Stimulated activated CD4-positive, alpha-beta T cell treated with anti-CD3 and anti-CD28 coated beads, Interleukin-4, amount 100 ng/mL, for 24 hours (primary cell): ENCODE measurements at places on chromosomes 2 and 18.

DNA sequence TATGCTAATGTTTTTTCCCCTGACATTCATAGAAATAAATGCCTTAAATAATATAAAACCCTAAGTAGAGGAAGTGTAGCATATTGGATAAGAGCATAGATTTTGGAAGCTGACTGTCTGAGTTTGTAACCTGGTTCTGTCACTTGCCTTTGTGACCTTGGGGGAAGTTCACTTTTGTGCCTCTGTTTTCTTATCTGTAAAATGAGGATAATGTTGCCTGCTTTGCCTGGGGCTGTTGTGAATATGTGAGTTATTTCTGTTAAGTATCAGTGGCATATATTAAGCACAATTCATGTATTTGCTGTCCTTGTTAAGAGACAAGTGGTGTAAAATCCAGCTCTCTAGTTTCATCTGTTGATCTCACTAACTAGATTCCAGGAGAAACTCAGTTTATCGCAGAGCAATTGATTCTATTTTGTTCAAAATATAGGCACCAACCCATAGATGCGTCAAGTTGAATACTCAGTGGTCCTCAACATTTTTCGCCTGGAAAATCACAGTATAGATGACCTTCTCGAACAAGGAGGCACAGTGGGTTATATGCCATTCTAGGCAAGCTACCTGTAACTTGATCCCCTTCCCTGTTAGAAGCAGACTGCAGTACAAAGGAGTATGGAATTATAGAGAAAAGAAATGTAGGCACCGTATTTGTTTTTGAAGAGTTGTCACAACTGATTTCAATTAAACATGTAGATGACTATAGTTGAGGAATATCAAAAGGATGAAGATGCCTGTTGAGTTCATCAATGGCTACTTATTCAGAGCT, 67.0 kb downstream of the SOCS6 start:
- DNase-seq, result no peak

DNA sequence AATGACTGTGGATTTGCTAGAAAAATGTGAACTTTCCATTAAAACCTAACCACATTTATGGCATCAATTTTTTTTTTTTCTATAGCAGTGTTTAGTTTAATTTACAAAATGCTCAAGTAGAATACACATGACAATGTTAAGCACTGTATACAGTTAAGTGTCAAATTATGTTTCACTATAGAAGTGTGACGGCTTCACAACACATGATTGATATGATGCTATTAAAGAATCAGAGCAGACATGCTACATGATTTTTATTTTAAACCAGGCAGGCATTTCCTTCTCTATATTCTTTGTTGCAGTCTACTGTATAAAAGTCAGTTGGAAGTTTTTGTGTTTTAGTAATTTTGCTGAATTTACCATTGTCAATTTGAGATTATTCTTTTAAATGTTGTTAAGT, 43.6 kb downstream of the PROKR1 start:
- DNase-seq, result no peak

GRCh38 chr2:58896638-58897037, 655.5 kb upstream of the FANCL start:
- DNase-seq, result no peak

- DNase-seq, result no peak
Measured at GRCh38 chr2:62857139-62857931, 151.8 kb downstream of the EHBP1 start.

DNA sequence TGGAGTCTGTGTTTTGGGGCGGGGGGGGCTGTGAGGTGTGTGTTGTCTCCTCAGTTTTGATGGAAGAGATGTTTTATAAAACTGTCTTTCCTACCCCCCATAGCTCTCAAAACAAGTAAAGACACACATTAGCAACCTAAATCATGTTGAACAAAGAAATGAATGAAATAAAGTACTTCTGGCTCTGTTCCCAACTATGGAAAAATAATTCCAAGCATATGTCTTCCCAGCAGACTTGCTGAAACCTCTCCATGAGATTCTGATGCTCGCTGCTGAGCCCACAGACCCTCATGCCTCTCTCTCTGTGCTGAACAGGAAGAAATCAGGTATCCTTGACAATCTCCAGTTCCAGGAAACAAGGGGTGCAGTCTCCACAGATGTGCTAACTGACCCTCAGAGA, 226.7 kb upstream of the KLHL29 start:
- DNase-seq, result no peak

DNA sequence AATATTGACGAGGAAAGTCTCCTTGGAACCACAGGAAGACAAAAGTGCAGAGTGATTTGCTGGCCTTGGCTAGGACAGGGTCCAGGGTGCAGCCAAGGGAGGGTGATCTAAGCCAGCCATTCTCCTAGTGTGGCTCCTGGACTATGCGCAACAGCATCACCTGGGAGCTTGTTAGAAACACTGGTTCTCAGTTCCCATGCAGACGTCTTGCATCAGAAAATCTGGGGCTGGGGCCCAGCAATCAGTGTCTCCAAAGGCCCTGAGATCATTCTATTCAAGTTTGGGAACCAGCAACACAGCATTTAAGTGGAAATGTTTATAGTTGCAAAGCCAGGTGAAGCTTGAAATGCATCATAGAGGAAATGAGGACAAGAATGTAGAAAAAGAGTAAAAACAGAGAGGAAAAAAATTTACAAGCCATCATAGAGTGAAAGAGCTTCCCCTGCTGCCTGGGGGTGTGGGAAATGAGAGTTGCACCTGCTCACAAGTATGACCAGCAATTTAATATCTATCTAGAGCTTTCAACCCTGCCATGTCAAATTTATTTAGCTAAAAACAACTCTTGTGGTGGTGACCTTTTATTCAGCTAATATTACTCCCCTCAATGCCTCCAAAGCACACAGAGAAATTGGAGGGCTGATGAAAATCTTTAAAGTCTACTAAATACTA, 54.4 kb upstream of the SEC11C start:
- DNase-seq, result no peak

- DNase-seq, result no peak
Measured at GRCh38 chr18:50373561-50374219, 1.2 kb upstream of the SKA1 start.

DNA sequence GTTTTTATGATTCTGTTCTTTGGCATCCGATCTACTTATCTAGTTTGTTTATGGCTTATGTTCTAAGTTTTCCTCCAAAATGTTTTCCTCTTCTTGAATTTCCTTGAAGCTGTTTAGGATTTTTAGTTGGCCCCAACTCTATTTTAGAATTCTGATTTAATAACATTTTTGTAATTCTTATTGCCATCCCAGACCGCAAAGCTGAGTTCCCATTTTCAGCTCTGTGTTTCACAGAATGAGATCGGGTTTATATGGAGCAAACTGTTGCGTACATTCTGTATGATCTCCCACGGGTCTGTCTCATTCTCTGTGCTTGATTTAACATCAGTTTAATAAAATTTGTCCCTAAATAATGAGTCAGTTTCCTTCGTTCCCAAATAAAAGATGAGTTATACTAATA, 59.3 kb downstream of the DPP4 start:
- DNase-seq, result no peak

DNA sequence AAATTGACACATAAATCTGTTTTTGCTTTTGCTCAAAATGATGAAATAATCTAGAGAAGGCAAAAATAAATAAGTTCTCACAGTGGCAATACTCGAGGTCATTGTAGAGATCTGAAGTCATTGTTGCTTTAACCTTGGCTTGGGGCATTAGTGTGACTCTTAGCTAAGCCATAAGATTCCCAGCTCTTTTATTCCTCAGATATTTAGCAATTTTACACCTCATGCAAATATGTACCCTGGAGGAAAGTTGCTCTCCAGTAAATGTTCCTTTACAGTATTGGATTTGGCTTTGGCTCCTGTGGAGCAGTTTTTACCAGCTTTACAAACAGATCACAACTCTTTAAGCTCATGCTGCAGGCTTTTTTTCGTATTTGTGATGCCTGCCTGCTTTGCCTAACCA, 134.2 kb upstream of the NABP1 start:
- no peak for DNase-seq

- DNase-seq, result no peak
Measured at GRCh38 chr2:239252801-239253200, 148.0 kb downstream of the HDAC4 start.

GRCh38 chr18:5622905-5623304, 79.1 kb upstream of the EPB41L3 start:
- DNase-seq, result no peak

GRCh38 chr2:63788071-63788470, 53.6 kb upstream of the UGP2 start:
- DNase-seq, result no peak

DNA sequence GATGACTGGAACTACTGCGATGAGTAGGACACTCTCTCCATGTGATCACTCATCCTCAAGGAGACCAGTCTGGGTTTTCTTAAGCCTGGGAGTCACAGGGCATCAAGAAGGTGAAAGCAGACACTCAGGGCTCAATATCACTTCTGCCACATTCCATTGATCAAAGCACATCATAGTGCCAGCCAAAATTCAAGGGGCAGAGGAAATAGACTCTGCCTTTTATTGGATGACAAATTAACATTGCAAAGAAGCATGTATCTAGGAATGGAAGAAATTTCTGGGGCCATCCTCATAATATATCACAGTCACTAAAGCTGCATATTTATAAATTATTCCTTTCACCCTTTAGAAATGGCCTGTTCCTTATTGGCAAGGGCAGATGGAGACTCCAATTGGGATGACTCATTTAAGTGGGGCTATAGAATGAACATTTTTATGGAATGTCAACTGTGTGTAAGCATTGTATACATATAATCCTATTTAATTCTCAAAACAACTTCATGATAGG, 114.8 kb upstream of the CDC42EP3 start:
- DNase-seq, result no peak

DNA sequence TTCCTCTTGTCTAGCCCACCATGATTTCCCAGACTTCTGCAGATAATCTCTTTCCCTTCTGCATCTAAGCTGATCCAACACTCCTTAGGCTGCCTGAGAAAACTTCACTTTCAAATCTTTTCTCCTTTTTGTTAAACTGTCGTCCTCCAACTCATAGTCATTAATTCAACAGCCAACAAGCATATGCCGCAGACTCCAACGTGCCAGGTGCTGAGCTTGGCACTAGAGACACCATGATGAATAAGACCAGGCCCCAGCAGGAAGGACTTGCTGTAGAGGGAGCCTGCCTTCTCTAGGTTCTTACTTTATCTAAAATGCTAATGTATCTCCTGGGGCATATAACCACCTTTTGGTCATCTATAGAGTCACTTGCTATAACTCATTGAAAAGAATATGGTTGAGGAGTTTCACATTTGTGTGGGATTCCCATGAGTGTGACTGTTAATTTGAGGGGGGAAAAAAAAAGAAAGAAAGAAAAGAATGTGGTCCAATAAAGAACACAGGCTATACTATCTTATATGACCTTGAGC, 51.0 kb downstream of the ANKRD44 start:
- DNase-seq, result no peak

- no peak for DNase-seq
Measured at GRCh38 chr18:46567196-46567595, 89.8 kb downstream of the LOXHD1 start.

GRCh38 chr2:16167451-16167861, 227.1 kb downstream of the MYCN start:
- no peak for DNase-seq

- peak; percentile 75 for DNase-seq
Measured at GRCh38 chr2:152635635-152636298, 81.5 kb downstream of the PRPF40A start.

DNA sequence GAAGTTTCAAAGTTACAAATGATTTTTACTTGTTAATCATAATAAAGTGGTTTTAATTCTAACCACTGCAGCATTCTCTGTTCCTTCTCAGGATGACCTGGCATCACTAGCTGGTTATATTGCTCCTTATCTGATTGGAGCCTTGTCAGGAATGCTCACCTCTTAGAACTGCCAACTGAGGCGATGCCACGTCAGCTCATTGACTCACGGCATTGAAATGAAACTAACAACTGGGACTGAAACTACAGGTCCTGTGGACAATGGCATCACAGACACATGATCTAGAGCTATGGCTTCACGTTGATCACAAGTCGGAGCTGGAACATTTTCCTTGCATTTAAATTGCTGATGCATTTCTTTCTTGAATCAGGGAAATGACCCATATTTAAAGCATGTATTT, 54.9 kb upstream of the MAP2 start:
- no peak for DNase-seq

GRCh38 chr2:67851016-67851415, 211.8 kb downstream of the C1D start:
- DNase-seq, result no peak

DNA sequence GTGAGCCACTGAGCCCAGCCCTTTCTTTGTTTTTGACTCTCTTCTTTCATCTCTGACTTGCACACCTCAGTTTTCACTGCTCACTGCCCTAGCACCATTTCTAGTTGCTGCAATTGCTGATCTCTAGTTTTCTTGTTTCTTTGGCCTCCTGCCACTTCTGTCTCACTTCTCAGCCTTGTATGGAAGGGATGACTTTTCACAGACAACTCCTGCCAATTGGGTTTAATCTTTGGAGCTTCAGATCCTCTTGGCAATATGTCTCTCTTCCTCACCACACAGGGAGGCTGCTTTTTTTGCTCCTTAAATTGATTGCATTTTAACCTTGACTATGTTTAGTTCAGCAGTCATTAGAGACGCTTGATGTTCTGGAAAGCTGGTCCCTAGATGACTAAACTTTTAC, 323.1 kb downstream of the CTNNA2 start:
- no peak for DNase-seq

- no peak for DNase-seq
Measured at GRCh38 chr18:79403723-79404566, 8.2 kb downstream of the NFATC1 start.

DNA sequence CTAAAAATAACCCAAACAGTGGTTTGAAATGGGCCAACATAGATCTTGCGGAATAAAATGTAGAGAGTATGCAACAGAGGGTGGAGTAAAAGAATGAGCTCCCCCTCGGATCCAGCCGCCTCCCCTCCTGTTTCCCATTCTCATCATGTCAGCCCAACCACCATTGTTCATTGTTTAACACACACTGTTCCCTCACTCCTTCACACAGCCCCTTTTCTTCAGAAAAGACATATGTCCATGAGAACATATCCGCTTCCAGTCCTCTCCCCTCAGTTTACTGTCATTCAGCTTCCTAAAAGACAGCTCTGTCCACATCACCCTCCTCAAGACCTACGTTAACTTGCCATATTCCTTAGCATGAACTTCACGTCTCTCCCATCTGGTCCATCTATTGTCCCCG, 62.9 kb upstream of the SERTAD2 start:
- DNase-seq, result no peak

GRCh38 chr2:127039387-127040031, 67.4 kb downstream of the BIN1 start:
- DNase-seq, result no peak

- DNase-seq, result no peak
Measured at GRCh38 chr2:237393523-237393922, 20.4 kb downstream of the COL6A3 start.

DNA sequence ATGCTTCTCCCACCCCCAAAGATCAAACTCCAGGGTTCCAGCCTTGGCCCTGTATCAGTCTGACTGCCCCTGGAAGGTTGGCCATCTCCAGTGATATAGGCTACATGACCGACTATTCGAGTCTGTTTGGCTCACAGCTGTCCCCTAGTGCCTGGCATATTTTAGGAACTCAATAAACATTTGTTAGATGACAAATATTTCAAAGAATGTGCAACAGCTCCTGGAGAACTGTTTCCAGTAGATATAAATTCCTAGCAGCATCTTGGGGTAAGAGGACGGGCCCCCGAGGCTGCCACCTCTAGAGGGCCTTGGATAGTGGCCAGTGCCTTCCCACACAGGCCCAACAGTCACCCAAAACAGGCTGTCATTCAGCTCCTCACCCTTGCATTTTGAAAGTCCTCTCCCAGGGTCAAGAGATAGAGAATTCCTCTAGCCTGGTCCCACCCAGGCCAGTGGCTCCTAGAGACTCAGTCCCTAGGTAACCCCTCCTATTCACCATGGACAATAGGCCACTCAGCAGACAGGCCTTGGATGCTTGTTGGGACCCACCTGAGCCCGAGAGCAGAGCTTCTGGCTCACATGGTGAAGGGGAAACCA, 45.1 kb upstream of the ATP6V1B1 start:
- DNase-seq, result no peak
